ENCODE measurements at places on chromosomes 12 and 14. TPM values are rescaled to one million over a fixed set of nuclear protein-coding genes. Genes with fewer than 3 reads are reported as not detected.

INSM2 gene
- total RNA-seq, result 0.07 TPM

RAPGEF3 gene
- 6.7 TPM for total RNA-seq

GAS2L3 gene
- 27.8 TPM for total RNA-seq

TMEM121 gene
- total RNA-seq, result 27.5 TPM

GRCh38 chr12:53380794-53381730 lies 1.1 kb downstream of the SP1 start:
- peak; percentile 64 for DNase-seq

DNA sequence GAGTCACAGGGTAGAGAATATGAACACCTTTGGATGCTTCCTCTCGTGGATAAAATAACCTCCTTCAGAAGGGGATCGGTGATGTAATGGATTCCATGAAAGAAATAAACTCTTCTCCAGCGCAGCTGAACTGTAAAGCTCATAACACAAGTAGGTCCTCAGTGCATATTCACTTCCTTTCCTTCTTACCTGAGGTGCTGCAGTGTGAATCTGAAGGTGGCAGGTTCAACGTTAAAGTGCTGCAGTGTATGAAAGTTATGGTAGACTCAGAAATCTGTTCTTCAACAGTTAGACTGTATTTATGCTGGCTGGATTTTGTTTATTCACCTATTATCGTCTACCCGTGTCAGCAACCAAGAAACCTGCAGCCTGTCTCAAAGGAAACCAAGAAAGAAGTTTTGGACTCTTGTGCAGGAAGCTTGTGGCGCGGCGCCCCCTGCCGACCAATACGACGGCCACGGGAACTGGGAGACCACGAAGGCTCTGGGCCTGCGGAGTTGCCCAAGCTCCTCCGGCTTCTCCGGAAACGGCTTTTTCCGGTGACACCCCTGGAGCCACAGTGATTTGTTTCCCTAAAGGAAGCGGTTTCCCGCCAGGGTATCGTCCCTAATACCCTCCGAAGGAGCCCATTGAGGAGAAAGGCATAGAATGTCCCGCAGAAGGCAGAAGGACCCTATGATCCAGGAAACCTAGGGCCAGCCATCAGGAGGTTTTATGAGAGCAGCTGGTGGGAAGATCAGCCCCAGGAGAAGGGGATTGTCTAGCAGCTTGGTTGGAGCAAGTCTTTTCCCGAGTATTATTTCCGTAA lies 17.6 kb upstream of the RNASE3 start:
- DNase-seq, result peak; percentile 70

GRCh38 chr14:22713631-22713950 lies 52.9 kb upstream of the OXA1L start:
- no peak for DNase-seq

DNA sequence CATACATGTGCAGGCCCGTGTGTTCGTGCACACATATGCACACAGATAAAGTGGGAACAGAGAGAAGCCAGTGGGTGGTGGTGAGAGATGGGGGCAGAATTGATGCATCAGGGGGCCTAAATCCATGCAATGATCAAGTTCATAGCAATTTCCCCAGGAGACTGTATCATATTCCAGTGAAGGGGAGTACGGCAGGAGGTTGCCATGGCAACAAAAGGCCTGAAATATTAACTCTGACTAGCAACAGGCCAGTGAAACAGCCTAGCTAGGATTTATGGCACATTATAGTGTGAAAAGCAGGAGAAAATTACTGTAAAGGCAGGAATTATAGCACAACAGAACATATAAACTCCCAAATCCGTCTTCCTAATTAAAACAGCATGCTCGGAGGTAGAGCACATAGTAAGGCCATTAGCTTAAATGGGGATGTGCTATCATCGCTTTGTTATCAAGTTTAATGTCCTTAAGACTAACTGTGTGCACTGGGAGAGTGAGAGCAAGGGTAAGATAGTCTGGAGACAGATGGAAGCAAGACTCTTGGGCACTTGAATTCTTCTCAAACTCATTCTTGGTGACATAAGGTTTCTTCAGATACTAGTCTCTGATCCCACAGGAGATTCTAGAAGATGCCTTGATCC lies 806.3 kb downstream of the DIO2 start:
- DNase-seq, result no peak

GRCh38 chr14:104705340-104706047 lies 16.1 kb downstream of the INF2 start:
- no peak for DNase-seq

- DNase-seq, result no peak
Measured at GRCh38 chr12:70719071-70719470, 81.8 kb upstream of the PTPRB start.

- peak; percentile 87 for DNase-seq
Measured at GRCh38 chr14:99562856-99563748, 40.9 kb downstream of the CCDC85C start.

- peak; percentile 45 for DNase-seq
Measured at GRCh38 chr14:40414386-40414785, 982.2 kb upstream of the FBXO33 start.

DNA sequence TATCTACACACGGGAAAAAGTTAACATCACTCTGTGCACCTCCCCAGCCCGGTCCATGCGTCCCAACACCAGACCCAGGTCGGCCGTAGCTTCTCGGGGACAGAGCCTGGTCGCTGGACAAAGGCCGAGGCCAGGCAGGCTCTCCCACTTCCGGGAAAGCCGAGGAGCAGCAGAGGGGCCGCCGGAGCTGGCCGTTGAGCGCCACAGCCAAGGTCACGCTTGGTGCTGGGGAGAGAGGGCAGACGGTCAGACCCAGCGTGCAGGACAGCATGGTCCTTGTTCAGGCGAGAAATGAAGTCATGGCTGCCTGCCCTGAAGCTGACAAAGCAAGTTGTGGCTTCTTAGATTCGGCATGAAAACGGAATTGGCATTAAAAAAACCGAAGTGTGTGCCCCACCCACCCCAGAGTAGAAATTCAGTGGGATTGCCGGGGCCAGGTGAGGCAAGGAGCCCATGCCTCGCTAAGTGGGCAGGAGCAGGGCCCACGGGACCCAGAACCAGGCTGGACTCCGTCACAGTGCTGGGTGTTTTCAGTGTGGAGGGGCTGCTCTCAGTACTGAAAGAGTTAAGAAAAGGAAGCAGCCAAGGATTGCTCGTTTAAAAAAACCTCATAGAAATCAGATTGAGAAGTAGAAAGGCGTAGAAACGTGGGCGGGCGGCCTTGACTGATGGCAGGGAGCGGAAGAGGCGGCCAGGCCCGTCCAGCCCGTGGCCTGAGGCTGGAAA lies 4.3 kb downstream of the ARL6IP4 start:
- DNase-seq, result no peak

DNA sequence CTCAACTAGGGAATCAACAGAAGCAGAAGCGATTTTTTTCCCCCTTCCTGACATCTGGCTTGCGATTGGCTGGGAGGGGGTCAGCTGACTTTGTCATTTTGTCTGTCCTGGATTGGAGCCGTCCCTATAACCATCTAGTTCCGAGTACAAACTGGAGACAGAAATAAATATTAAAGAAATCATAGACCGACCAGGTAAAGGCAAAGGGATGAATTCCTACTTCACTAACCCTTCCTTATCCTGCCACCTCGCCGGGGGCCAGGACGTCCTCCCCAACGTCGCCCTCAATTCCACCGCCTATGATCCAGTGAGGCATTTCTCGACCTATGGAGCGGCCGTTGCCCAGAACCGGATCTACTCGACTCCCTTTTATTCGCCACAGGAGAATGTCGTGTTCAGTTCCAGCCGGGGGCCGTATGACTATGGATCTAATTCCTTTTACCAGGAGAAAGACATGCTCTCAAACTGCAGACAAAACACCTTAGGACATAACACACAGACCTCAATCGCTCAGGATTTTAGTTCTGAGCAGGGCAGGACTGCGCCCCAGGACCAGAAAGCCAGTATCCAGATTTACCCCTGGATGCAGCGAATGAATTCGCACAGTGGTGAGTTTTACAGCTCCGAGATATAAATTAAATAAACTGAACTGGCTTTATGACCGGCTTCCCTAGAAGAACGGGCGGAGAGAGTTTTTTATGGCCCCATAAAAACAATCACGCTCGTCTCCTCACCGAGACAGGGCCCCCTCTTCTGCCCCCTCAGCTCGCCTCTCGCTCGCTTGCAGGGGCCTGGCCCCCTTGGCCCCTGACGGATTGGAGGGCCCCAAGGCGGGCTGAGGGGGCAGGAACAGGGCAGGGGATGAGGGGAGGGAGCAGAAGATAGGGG lies at the start of gene HOXC6:
TSS of gene HOXC6 (plus strand) at position 127 of the 888 bp plus-strand sequence. CDS start at position 209, 82 bp downstream.
- peak; percentile 56 for DNase-seq

DNA sequence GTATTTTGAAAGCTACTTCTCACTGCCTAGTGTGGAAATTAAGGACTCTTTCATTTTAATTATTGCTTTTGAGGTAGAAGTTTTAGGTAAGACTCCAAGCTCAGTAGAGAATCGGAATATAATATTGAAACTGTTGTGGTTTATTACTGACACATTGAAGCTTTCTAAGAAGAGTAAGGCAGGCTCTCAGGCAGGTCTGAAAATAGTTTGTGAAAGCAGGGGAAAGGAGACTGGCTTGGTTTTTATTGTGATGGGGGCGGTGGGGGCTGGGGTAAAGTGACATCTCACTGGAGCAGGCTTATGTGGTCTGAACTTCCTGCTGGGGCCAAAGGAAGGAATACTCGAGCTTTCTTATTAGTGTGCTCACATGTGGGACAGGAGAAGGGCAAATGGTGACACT lies 79.5 kb downstream of the OTOGL start:
- no peak for DNase-seq

DNA sequence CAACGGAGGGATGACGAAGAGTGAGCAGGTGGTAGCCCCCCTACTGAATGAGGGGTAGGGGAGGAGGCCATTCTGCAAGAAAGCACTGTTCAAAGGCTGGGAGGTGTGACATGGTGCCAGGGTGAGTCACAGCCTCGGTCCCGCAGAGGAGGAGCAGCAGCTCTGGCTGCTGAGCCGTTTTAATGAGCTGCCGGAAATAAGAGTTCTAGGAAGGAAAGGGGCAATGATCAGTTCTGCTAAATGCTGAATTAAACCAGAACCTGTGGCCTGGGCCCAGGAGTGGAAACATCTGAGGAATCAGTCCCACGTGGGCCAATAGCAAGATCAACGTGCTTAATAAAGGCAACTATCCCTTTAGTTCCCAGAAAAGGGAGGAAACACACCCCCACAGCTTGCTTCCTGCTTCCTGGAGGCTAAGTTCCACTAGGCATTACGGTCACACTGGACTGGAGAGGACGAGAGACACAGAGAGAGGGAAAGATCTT lies 3.6 kb downstream of the ABCD4 start:
- DNase-seq, result peak; percentile 31

GRCh38 chr14:69886453-69887242 lies 7.4 kb downstream of the SMOC1 start:
- DNase-seq, result peak; percentile 6

- DNase-seq, result peak; percentile 54
Measured at GRCh38 chr12:118136559-118137003, 657 bp downstream of the PEBP1 start.

DNA sequence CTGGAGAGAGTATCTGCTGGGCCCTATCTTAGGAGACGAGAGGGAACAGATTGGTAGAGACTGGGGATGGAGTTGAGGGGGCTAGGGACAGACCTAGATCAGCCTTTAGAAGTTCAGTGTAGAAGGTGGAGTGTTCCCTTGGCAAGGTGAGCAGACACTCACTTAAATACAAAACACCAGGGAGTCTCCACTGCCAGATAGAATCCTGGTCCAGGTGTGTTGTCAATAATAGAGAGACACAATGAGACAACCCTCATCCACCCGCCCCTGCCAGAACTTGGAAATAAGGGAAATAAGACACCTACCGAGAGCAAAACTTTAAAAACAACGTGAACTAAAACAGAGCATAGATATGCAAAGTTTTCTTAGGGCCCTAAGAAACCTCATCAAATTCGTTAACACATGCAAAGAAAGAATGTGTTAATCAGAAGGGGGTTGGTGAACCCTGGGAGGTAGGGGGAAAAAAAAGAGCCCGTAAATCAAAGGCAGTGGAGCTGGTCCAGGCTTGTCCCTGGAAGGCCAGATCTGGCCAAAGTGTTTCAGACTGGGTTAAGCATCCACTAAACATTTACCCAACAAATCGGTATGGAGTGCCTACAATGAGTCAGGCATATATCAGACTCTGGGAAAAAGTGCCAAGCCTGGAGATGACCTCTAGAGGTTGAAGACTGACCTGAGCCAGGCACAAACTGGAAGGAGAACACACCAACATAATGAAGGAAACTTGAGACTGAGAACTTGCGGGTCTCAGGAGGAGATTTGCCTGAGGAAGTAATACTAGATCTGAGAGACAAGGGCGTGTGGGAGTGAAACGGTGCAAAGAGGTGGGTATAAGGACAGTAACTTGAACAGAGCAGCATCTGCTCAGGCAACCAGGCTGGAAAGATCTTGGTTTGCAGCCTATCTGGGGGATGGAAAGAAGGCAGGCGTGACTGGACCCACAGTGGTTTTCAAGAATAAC lies 37.0 kb upstream of the OTX2 start:
- DNase-seq, result no peak

DNA sequence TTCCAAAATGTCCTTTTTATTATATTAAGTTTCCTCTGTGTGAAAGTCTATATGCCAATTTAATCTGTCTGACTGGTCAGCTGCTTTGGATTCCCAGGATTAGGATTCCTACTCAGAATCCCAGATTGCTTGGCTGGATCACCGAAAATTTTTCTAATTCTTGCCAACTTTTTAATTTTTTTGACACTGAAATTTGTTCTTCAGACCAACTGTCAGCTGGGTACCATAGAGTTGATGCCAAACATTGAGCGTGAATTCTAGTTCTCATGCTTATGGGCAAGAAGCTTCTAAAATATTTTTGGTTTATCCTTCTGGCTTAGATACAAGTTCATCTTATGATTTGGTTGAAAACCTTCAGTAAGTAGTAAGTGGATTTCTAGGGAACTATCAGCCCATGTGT lies 1611.4 kb upstream of the FLRT2 start:
- DNase-seq, result no peak

All from PC-3 (cell line).